ENCODE measurements at places on chromosomes 5 and 9. TPM values are rescaled to one million over a fixed set of nuclear protein-coding genes. Genes with fewer than 3 reads are reported as not detected.

KIF27 gene
- total RNA-seq: 4.3 TPM

IRX2 gene
- total RNA-seq: 0.28 TPM

CD72 gene
- total RNA-seq: 9.9 TPM

TRIM23 gene
- 13.5 TPM for total RNA-seq

IFNE gene
- not detected for total RNA-seq

PCDHGC4 gene
- 6.4 TPM for total RNA-seq

TMEM174 gene
- not detected for total RNA-seq

PCDHA4 gene
- total RNA-seq: 0.78 TPM

PCDHA9 gene
- total RNA-seq: 1.1 TPM

OBP2B gene
- total RNA-seq: not detected

FAM78A gene
- 5.0 TPM for total RNA-seq

MAN1B1 gene
- total RNA-seq: 32.9 TPM

DAPK1 gene
- 39.1 TPM for total RNA-seq

QRFP gene
- total RNA-seq: not detected

SVEP1 gene
- 32.0 TPM for total RNA-seq

ZNF608 gene
- 30.4 TPM for total RNA-seq

PCDHGA3 gene
- total RNA-seq: 5.3 TPM

IFNK gene
- total RNA-seq: not detected

KCNIP1 gene
- total RNA-seq: not detected

VAV2 gene
- 10.1 TPM for total RNA-seq

TAF1L gene
- not detected for total RNA-seq

IL12B gene
- not detected for total RNA-seq

STKLD1 gene
- 0.42 TPM for total RNA-seq

ARHGEF37 gene
- total RNA-seq: 11.4 TPM

MYOZ3 gene
- total RNA-seq: 0.81 TPM

TYRP1 gene
- total RNA-seq: 1.8 TPM

SLC12A7 gene
- total RNA-seq: 18.4 TPM

FBP2 gene
- total RNA-seq: 0.49 TPM

ORM2 gene
- not detected for total RNA-seq

SOHLH1 gene
- total RNA-seq: not detected

PARP8 gene
- total RNA-seq: 27.5 TPM

GDNF gene
- total RNA-seq: 1.3 TPM

CER1 gene
- not detected for total RNA-seq

CRHBP gene
- total RNA-seq: 2.0 TPM

PDE6A gene
- not detected for total RNA-seq

SPATA31D4 gene
- total RNA-seq: not detected

TMCO6 gene
- total RNA-seq: 13.5 TPM

GFI1B gene
- total RNA-seq: not detected

ADGRD2 gene
- total RNA-seq: not detected

OR1L4 gene
- not detected for total RNA-seq

ZNF367 gene
- 1.3 TPM for total RNA-seq

CCT5 gene
- 110 TPM for total RNA-seq

BARHL1 gene
- total RNA-seq: not detected

CDX1 gene
- total RNA-seq: not detected

PIP5K1B gene
- 7.1 TPM for total RNA-seq

GFPT2 gene
- 136 TPM for total RNA-seq

PCDHGA10 gene
- 14.4 TPM for total RNA-seq

FGF10 gene
- 8.8 TPM for total RNA-seq

SGTB gene
- 26.4 TPM for total RNA-seq

GRIN1 gene
- not detected for total RNA-seq

FAM169A gene
- 2.2 TPM for total RNA-seq

FCN1 gene
- 14.3 TPM for total RNA-seq

DCAF10 gene
- 24.4 TPM for total RNA-seq

SNAPC3 gene
- 46.5 TPM for total RNA-seq

All from thoracic aorta (tissue), 2 donors.